ENCODE measurements at places on chromosomes 7 and 10. TPM values are rescaled to one million over a fixed set of nuclear protein-coding genes. Genes with fewer than 3 reads are reported as not detected.

GIMAP1 gene
- 5.2 TPM for total RNA-seq

DNAAF5 gene
- 36.2 TPM for total RNA-seq

NPSR1 gene
- total RNA-seq: not detected

ADAMTS14 gene
- 0.10 TPM for total RNA-seq

NODAL gene
- not detected for total RNA-seq

GRCh38 chr10:96270571-96270970, 798 bp downstream of the BLNK start:
- no peak for DNase-seq

- DNase-seq: no peak
Observed at GRCh38 chr10:23344241-23344841, at the start of gene C10orf67. TSS of gene C10orf67 (minus strand) at chr10:23344797. CDS start at chr10:23344774, 23 bp downstream.

DNA sequence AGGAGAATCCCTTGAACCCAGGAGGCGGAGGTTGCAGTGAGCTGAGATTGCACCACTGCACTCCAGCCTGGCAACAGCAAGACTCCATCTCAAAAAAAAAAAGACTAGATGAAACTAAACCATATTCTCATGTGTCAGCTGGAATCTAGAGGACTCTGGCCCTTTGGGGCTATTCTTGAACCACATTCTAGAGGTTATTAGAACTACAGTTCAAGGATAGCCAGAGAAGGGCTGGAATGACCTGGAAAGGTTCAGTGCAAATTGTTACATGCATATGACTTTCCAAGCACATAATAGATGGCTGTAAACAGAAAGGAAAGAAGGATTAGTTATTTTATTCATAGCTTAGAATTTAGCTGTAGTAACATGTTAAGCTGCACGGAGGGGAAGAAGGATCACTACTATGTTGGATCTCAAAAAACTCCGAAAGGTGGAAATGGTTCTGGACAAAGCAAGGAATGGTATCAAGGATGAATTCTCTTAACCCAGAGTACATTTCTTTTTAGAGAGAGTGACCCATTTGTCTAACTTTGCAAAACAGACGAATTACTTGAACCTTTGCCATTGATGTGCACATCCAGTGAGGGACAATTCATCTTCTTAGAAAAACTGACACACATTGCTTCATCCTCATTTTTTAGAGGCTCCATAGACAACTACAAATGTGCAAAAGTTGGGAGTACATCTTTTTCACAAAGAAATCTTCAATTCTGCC, 124.0 kb upstream of the SAMD8 start:
- DNase-seq: no peak

DNA sequence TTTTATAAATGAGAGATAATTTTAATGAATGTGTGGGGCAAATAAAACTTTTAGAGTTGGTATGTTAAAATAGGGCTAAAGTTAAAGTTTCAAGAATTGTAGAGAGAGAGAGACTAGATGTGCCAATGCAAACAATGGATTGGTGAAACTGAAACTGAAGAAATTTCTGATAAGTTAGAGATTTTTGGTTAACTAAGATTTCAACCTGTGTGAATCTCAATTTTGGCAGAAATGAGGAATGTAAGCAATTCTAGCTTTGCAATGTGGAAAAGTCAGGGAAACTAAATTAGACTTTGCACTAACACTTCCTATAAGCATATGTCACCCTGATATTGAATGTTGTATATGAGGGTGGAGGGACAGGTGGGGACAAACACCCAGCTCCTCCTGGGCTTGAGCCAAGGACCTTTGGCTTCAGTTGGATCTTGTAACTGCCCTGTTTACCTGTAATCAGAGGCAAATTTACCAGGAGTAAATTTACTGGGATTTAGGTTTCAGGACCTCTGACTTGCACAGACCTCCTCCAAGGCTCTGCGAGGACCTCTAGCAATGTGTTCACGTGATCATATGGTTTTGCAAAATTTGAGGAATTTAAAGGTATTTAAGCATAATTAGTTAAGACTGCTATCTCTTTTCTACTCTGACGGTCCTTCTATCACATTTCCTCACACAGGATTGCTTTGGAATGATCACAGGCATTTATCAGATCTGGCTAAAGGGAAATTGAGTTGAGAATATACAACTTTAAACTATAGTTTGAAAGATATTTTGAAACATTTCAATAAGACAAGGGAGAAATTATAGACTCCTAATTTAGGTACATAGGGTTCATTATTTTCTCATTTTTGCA, 33.1 kb upstream of the RPA3 start:
- DNase-seq: no peak

- DNase-seq: no peak
Observed at GRCh38 chr7:71780282-71780681, 631.9 kb downstream of the CALN1 start.

Measured in gastrocnemius medialis (tissue), 4 donors.